ENCODE measurements at places on chromosomes 1 and 21. TPM values are rescaled to one million over a fixed set of nuclear protein-coding genes. Genes with fewer than 3 reads are reported as not detected.

MYCL gene
- 3.3 TPM for total RNA-seq

GRCh38 chr21:44439211-44439600, 16.1 kb upstream of the LRRC3 start:
- DNase-seq, result no peak

DNA sequence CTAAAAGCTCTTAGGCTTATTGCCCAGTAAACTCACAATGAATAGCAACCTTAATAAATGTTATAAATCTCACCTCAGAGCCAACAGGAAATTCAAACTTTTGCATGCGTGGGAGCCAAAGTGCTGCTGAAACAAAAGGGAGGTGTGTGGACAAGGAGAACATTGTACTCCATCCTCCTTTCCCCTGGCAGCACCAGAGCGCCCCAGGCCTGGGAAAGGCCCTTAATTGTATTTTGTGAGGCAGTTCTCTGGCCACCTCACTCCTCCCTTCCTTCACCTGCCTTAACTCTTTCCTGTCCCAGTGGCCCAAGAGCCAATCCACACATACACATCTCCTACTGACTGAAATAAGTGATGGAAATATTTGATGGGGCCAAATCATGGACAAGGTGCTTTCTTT, 648.5 kb downstream of the LMO4 start:
- DNase-seq, result no peak

GRCh38 chr1:109477821-109478220, 5.9 kb upstream of the ATXN7L2 start:
- DNase-seq, result no peak

DNA sequence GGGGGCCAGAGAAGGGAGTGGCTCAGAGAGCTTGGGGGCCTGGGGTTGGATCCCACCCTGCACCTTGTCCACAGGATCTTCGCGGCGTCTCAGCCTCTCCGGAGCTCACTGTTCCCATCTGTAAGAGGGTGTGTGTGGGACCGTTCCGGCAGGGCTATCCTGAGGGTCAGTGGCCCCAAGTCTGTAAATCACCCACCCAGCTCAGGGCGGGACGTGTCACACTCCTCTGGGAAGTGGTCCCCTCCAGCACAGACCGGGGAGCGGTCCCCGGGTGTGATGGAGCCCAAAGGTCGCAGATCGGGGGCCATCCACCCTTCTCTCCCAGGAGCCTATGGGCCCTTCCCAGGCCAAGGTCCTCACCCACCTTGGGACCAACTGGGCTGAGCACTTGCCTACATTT, 40.0 kb downstream of the KCNAB2 start:
- DNase-seq, result no peak

DNA sequence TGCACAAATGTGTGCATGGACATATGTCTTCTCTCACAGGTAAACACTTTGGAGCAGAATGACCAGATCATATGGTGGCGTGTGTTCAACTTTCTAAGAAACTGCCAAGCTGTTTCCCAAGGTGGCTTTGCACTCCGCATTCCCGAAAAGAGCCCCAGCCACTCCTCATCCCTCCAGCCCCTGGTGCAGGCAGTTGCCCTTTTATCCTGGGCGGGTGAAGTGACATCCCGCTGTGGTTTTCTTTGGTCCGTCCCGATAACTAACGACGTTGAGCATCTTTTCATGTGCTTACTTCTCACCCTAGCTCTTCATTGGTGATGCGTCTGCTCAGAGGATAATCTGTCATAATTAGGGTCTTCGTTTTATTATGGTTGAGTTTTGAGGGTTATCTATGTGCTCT, 612.5 kb downstream of the MATN1 start:
- DNase-seq, result no peak

DNA sequence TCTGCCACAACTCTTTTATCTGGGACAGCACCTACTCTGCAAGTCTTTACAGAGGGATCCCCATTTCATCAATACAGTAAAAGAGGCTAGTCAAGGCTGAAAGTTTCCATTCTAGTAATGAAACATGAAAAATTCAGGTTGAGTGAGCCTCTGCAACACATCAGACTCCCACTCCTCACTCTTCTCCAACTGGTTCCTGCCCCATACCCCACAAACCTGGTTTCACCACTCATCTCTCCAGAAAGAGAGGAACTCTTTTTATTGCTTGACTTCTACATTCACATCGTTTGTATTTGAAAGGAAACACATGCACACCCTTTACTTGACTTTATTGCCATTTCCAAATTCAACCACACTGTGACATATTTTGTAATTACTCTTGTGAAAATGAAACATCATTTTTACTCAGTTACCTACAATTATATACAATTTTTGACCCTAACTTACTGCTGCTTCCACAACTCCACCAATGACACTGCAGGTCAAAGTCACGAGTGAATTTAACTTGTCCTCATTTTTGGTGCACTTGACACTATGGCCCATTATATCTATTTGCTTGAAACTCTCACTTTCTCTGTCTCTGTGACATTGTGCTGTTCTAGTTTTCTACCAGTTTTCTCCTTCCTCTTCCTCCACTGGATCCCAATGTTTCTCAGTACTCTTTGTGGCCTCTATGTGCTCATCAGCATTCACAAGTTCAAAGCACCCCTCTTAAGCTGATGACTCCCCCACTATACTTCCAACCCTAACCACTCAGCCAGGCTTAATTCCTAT, 8.0 kb downstream of the STX6 start:
- no peak for DNase-seq

Data from astrocyte (in vitro differentiated cells and primary cell).